ENCODE measurements at places on chromosomes 5 and 9. TPM values are rescaled to one million over a fixed set of nuclear protein-coding genes. Genes with fewer than 3 reads are reported as not detected.

- no peaks in the 10 kb centered on the region for H3K27me3 ChIP-seq
- no peak overlapping the region for H3K4me3 ChIP-seq
Observed at GRCh38 chr5:37957218-37957617, 117.4 kb upstream of the GDNF start.

DNA sequence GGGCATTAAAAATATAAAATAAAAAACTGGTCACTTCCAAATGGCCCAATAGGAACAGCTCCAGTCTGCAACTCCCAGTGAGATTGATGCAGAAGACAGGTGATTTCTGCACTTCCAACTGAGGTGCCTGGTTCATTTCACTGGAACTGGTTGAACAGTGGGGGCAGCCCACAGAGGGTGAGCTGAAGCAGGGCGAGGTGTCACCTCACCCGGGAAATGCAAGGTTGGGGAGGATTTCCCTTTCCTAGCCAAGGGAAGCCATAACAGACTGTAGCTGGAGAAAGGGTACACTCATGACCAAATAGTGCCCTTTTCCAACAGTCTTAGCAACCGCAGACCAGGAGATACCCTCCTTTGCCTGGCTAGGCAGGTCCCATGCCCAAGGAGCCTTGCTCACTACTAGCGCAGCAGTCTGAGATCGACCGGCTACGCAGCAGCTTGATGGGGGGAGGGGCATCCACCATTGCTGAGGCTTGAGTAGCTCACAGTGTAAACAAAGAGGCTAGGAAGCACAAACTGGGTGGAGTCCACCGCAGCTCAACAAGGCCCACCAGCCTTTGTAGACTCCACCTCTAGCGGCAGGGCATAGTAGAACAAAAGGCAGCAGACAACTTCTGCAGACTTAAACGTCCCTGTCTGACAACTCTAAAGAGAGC lies 12.7 kb downstream of the RLN1 start:
- DNase-seq: no peak
- H3K27ac ChIP-seq: no peak overlapping the region
- no peaks in the 10 kb centered on the region for H3K27me3 ChIP-seq
- H3K4me1 ChIP-seq: no peaks in the 10 kb centered on the region
- no peaks in the 10 kb centered on the region for H3K36me3 ChIP-seq

- no peak overlapping the region for H3K4me3 ChIP-seq
- H3K4me1 ChIP-seq: no peaks in the 10 kb centered on the region
- DNase-seq: no peak
- H3K27me3 ChIP-seq: no peaks in the 10 kb centered on the region
Observed at GRCh38 chr5:108729242-108729615, 18.5 kb upstream of the FER start.

DNA sequence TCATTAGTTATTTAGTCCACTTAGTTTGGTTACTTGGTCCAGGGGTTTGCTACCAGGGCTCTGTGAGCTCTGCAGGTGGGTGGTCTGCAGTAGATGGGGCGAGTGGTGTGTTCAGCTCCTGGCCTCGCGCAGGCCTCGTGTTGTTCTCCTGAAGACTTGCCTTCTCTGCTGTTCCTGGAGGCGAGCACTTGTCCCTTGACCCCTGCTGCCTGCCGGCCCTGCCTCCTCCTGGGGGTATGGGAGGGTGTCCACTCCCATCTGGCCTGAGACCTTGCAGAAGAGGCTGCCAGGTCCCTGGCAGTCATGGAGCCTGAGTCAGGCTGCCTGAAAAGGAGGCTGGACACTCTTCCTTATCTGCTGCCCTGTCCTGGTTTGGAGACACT lies 137.0 kb downstream of the CACNA1B start:
- H3K27ac ChIP-seq: no peak overlapping the region
- H3K27me3 ChIP-seq: no peaks in the 10 kb centered on the region
- DNase-seq: no peak

DNA sequence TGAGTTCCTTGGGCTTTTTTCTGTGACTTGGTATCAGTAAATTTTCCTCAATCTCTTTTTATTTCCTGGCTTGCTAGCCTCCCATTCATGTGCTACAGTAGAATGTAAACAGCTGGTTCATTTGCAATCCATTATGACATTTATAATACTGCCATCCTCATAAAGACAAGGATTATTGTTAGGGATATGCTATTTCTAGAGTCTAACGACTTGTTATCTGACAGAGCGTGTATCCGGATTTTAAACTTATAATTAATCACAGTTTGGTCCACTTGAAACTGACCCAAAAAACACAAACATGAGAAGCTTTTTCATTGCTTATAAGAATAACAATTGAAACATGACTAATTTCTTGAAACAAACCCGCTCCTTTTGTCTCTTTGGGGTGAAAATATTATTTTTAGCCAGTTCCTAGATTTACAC lies 585.8 kb downstream of the TLE4 start:
- no peaks in the 10 kb centered on the region for H3K4me1 ChIP-seq
- H3K27ac ChIP-seq: no peak overlapping the region
- DNase-seq: no peak
- no peak overlapping the region for H3K4me3 ChIP-seq

DNA sequence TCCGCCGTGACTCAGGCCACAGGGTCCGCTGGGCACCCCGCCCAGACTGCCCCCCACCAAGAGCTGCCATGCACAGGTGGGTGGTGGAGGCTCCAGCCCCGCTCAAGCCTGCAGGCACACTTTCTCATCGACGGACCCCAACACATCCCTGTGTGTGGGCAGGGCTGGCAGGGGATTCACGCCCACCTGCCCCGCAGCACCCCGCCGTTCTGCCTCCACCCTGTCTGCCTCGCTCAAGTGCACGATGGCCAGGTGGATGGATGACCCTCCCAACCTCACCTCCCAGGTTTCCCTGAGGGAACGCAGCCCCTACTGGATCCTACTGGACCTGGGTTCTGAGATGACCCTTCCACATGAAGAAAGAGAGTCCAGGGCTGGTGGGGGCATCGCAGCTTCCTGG lies 26.1 kb upstream of the FCN1 start:
- no peak overlapping the region for H3K27ac ChIP-seq
- peaks cover 23% of the 10 kb centered on the region for H3K27me3 ChIP-seq
- H3K36me3 ChIP-seq: no peaks in the 10 kb centered on the region
- DNase-seq: no peak
- no peak overlapping the region for H3K4me3 ChIP-seq
- no peaks in the 10 kb centered on the region for H3K4me1 ChIP-seq

DNA sequence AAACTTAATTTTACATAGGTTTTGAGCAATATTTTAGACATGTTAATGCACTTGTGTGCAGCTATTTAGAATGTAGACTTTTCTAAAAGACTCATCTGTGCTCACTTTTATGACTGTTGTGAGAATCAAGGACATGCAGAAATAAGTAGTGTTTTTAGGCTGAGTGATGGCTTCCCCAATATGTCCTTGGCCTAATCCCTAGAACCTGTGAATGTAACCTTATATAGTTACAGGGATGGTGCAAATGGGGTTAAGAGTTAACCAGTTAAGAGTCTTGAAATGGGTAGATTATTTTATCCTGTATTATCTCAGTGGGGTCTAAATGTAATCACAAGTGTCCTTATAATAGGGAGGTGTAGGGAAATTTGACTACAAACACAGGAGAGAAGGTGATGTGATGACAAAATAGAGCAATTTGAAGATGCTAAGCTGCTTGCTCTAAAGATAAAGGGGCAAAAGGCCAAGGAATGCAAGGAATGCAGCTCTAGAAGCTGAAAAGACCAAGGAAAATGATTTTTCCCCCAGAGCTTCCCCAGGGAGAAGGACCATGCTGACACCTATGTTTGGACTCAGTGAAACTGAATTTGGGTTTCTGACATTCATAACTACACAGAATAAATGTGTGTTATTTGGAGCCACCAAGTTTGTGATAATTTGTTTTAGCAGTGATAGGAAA lies 298.0 kb upstream of the PAPPA start:
- H3K27me3 ChIP-seq: no peaks in the 10 kb centered on the region
- DNase-seq: no peak
- H3K4me1 ChIP-seq: no peaks in the 10 kb centered on the region
- H3K4me3 ChIP-seq: no peak overlapping the region
- H3K36me3 ChIP-seq: no peaks in the 10 kb centered on the region
- no peak overlapping the region for H3K27ac ChIP-seq

DNA sequence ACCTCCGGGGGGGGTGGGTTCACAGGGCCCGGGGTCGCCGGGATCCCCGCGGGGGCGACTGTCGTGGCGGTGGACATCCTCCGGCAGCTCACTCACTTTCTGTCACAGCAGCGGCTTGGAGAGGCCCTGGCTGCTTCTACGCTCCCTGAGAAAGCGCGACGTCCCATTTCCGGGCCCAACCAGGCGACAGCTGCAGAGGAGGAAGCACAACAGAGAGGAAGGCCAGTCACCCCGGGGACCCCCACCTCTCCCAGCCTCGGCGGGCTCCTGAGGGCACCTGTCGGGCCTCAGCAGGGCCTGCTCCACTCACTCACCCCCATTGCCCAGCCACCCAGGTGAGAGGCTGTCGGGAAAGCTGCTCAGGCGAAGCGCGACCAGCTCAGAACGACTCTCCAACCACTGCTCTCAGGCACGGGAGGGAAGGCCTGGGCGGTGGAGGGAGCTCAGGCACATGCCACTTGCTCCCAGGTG lies 14.4 kb downstream of the BRD3 start:
- peaks cover 10% of the 10 kb centered on the region for H3K36me3 ChIP-seq
- no peak for DNase-seq
- no peak overlapping the region for H3K4me3 ChIP-seq
- peaks cover 22% of the 10 kb centered on the region for H3K4me1 ChIP-seq
- H3K27me3 ChIP-seq: no peaks in the 10 kb centered on the region

GRCh38 chr9:93990448-93990847 lies 35.3 kb upstream of the BARX1 start:
- H3K27me3 ChIP-seq: peaks cover 4% of the 10 kb centered on the region
- no peak overlapping the region for H3K27ac ChIP-seq
- no peaks in the 10 kb centered on the region for H3K36me3 ChIP-seq
- H3K4me3 ChIP-seq: no peak overlapping the region

GRCh38 chr9:137453643-137454081 lies 5.5 kb downstream of the NSMF start:
- H3K27me3 ChIP-seq: no peaks in the 10 kb centered on the region
- peak overlapping the region; percentile 25 for H3K4me3 ChIP-seq
- H3K27ac ChIP-seq: peak overlapping the region; percentile 27

DNA sequence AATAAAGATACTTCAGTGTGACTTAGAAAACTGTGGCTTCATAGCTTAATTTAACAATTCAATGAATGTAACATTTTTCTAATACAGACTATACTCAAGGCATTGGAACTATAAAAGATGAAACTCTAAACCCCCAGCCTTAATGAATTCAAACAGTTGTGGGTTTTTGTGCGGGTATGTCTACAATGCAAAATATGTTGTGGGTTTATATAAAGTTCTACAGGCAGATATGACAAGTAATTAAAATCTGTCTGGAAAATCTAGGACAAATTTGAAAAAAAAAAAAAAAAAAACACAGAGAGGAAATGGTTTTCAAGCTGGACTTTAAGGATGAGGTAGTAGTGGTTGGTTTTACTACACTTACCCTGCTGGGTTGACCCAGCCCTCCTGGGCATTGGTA lies 467.5 kb upstream of the TLE4 start:
- H3K36me3 ChIP-seq: no peaks in the 10 kb centered on the region
- no peaks in the 10 kb centered on the region for H3K4me1 ChIP-seq
- no peak for DNase-seq
- H3K27ac ChIP-seq: no peak overlapping the region
- no peaks in the 10 kb centered on the region for H3K27me3 ChIP-seq

- no peak for DNase-seq
- H3K27me3 ChIP-seq: no peaks in the 10 kb centered on the region
- peaks cover 25% of the 10 kb centered on the region for H3K4me1 ChIP-seq
- H3K27ac ChIP-seq: no peak overlapping the region
- no peak overlapping the region for H3K4me3 ChIP-seq
- H3K36me3 ChIP-seq: no peaks in the 10 kb centered on the region
Observed at GRCh38 chr9:76882686-76883085, 23.2 kb downstream of the PRUNE2 start.

DNA sequence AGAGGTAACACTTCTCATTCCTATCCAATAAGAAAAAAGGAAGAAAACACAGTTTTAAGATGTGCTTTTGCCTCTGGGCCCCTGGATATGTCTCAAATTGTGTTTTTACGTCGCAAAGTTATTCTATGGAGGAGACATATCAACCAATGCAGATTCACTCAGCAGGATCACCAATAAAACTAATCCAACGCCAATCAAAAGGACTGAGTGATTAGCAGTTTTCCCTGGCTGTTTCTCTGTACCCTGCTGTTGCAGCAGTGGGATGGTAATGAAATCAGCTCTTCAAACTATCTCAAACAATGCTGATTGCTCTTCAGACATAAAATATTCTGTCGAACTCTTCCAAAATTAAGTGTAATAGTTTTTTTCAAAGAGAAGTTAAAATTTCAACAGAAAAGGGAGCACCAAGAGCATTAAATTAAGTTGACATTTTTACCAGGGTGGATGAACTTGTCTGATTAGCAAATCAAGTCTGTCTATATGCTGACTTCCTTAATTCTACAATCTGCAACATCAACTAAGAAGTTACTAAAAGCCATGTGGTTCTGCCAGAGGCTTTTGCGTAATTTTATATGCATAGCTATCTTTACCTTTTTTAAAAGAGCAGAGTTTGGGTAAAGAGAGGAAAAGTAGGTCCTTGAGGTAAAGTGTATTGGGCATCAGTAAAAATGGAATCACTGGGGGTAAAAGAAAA lies 9.7 kb upstream of the HK3 start:
- no peaks in the 10 kb centered on the region for H3K27me3 ChIP-seq
- H3K4me1 ChIP-seq: no peaks in the 10 kb centered on the region
- no peaks in the 10 kb centered on the region for H3K36me3 ChIP-seq
- DNase-seq: no peak

DNA sequence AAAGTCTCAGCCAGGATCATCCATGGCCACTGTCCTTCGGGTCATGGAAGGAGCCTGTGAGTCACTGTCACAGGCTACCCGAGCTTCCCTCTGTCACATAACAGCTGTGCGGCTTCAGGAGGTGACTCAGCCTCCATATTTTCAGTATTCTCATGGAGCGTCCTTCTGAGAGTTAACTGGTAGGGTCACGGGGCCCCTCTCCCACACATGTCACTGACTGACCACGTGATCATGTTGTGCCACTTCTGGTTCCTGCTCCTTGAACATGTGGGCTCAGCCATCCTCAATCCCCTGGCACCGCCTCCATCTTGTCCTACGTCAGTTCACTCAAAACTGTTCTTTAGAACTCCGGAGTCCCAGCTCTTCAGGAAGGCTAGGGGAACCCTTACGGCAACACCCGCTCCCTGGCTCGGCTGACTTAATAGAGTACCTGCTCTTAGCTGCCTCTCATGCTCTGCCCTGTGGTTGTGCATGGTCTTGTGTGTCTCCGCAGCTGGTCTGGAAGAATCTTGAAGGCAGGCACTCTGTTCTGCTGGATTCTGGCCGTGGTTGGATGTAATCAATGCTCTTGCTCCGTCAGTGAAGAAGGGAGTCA lies 182.8 kb downstream of the ICE1 start:
- H3K27ac ChIP-seq: no peak overlapping the region
- H3K36me3 ChIP-seq: no peaks in the 10 kb centered on the region
- no peaks in the 10 kb centered on the region for H3K27me3 ChIP-seq

- no peak overlapping the region for H3K27ac ChIP-seq
- DNase-seq: no peak
- H3K4me3 ChIP-seq: no peak overlapping the region
Observed at GRCh38 chr5:16260000-16260399, 80.4 kb upstream of the MARCHF11 start.

The CDK9 gene
- 32.6 TPM for total RNA-seq

The GMCL2 gene
- total RNA-seq: not detected
